ENCODE measurements at places on chromosomes 11 and 22. TPM values are rescaled to one million over a fixed set of nuclear protein-coding genes. Genes with fewer than 3 reads are reported as not detected.

DNA sequence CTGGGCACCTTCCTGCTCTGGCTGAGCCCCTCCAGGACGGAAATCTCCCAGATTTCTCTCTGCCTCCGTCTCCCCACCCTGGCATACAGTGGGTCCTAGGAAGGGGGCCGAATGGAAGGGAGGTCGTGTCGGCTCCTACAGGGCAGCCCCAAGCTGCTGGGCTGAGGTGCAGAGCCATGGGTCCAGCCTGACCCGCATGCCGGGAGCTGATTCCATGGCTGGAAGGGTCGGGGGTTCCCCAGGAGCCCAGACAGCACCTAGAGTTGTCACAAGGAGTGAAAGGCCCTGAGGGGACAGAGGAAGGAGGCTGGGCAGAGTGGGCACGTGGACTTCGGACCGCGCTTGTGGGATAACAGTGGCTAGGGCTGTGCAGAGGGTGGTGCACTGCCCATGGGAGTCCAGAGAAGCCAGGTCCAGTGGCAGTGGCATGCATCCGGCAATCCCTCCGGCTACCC, 16.5 kb downstream of the CCND1 start:
- no peak overlapping the region for H3K27ac ChIP-seq
- H3K4me1 ChIP-seq: no peaks in the 10 kb centered on the region
- no peaks in the 10 kb centered on the region for H3K36me3 ChIP-seq
- H3K27me3 ChIP-seq: no peaks in the 10 kb centered on the region

Gene AQP11
- total RNA-seq: 0.66 TPM

Gene TRIM29
- total RNA-seq: 45.9 TPM

Gene B4GALNT4
- total RNA-seq: 0.48 TPM

Gene GRAP2
- 8.0 TPM for total RNA-seq

GRCh38 chr22:23263651-23264555, 83.6 kb downstream of the BCR start:
- H3K4me1 ChIP-seq: no peaks in the 10 kb centered on the region
- H3K36me3 ChIP-seq: no peaks in the 10 kb centered on the region
- no peak overlapping the region for H3K4me3 ChIP-seq
- H3K27ac ChIP-seq: peak overlapping the region; percentile 80

GRCh38 chr11:2272228-2272945, 2.0 kb upstream of the ASCL2 start:
- no peak overlapping the region for H3K27ac ChIP-seq
- peaks cover 14% of the 10 kb centered on the region for H3K4me1 ChIP-seq
- H3K36me3 ChIP-seq: no peaks in the 10 kb centered on the region
- H3K4me3 ChIP-seq: no peak overlapping the region
- peak; percentile 15 for DNase-seq

Gene MMP13
- total RNA-seq: not detected

Gene RAB39A
- 1.0 TPM for total RNA-seq

Gene RHOD
- total RNA-seq: 27.2 TPM

- peak overlapping the region; percentile 44 for H3K4me3 ChIP-seq
- H3K4me1 ChIP-seq: no peaks in the 10 kb centered on the region
- H3K36me3 ChIP-seq: no peaks in the 10 kb centered on the region
- H3K27me3 ChIP-seq: peaks cover 37% of the 10 kb centered on the region
- no peak for DNase-seq
Measured at GRCh38 chr11:7251487-7251835, 243 bp upstream of the SYT9 start.

GRCh38 chr11:134730101-134730500, 318.1 kb upstream of the B3GAT1 start:
- H3K4me3 ChIP-seq: no peak overlapping the region
- DNase-seq: no peak
- H3K27me3 ChIP-seq: no peaks in the 10 kb centered on the region
- H3K27ac ChIP-seq: peak overlapping the region; percentile 29

GRCh38 chr22:17930455-17931313, 93.7 kb downstream of the MICAL3 start:
- DNase-seq: no peak
- H3K27ac ChIP-seq: no peak overlapping the region
- H3K4me3 ChIP-seq: no peak overlapping the region
- no peaks in the 10 kb centered on the region for H3K27me3 ChIP-seq
- no peaks in the 10 kb centered on the region for H3K36me3 ChIP-seq
- H3K4me1 ChIP-seq: no peaks in the 10 kb centered on the region

- no peaks in the 10 kb centered on the region for H3K36me3 ChIP-seq
- peak overlapping the region; percentile 60 for H3K4me3 ChIP-seq
- peak overlapping the region; percentile 57 for H3K27ac ChIP-seq
- H3K27me3 ChIP-seq: no peaks in the 10 kb centered on the region
Measured at GRCh38 chr11:72642884-72643522, 31.2 kb downstream of the PDE2A start.

Gene CEND1
- not detected for total RNA-seq

GRCh38 chr22:38792833-38793232, 1.1 kb downstream of the DNAL4 start:
- no peaks in the 10 kb centered on the region for H3K27me3 ChIP-seq
- no peak for DNase-seq
- H3K4me1 ChIP-seq: peaks cover 8% of the 10 kb centered on the region
- peak overlapping the region; percentile 84 for H3K4me3 ChIP-seq
- peak overlapping the region; percentile 95 for H3K27ac ChIP-seq
- no peaks in the 10 kb centered on the region for H3K36me3 ChIP-seq

- no peaks in the 10 kb centered on the region for H3K36me3 ChIP-seq
- no peak overlapping the region for H3K4me3 ChIP-seq
- peak overlapping the region; percentile 64 for H3K27ac ChIP-seq
- peak; percentile 71 for DNase-seq
- H3K27me3 ChIP-seq: no peaks in the 10 kb centered on the region
Measured at GRCh38 chr11:117071344-117071787, 26.9 kb downstream of the SIK3 start.

DNA sequence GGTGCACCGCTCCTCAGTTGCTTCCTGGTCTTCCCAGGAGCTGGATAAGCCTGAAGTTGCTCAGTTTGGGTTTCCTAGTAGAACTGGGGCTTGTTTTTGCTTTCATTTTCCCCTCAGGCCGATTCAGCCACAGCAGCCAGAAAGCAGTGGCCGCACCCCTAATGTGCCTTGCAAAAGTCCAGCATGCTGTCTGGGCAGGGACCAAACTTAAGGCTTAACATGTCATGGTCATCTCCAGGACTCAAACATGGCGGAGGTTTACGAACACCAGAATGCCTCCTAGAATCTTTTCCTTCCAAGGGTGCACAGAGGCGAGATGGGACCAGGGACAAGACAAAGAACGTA, 2.5 kb downstream of the GNG3 start:
- DNase-seq: no peak
- H3K27ac ChIP-seq: peak overlapping the region; percentile 96
- H3K4me1 ChIP-seq: peaks cover 16% of the 10 kb centered on the region
- H3K4me3 ChIP-seq: peak overlapping the region; percentile 69
- H3K27me3 ChIP-seq: no peaks in the 10 kb centered on the region

- H3K4me3 ChIP-seq: no peak overlapping the region
- no peaks in the 10 kb centered on the region for H3K36me3 ChIP-seq
- no peak for DNase-seq
- H3K27me3 ChIP-seq: no peaks in the 10 kb centered on the region
Measured at GRCh38 chr22:23175817-23176644, 4.3 kb upstream of the BCR start.

GRCh38 chr22:41598081-41598480, 8.4 kb upstream of the PMM1 start:
- H3K4me3 ChIP-seq: no peak overlapping the region
- H3K27ac ChIP-seq: no peak overlapping the region
- no peaks in the 10 kb centered on the region for H3K4me1 ChIP-seq
- no peak for DNase-seq

DNA sequence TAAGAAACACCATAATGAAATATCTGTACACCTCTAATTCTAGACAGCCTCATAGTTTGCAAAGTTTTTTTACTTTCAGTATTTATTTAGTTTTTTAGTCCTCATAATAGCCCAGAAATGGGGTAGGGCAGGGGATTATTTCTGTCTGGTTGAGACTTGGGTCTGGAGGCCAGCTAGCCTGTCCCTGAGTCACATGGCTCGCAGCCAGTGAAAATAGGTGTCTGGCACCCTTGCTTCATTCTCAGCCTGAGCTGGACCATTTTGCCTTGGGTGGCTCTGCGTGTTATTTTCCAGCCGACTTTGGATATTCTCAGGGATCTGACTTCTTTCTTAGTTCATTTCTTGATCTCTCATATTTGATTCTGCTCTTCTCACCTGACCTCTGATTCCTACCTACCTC, 123.9 kb upstream of the NARS2 start:
- no peaks in the 10 kb centered on the region for H3K36me3 ChIP-seq
- H3K27ac ChIP-seq: no peak overlapping the region
- H3K27me3 ChIP-seq: no peaks in the 10 kb centered on the region
- H3K4me1 ChIP-seq: no peaks in the 10 kb centered on the region
- DNase-seq: no peak

Gene GRIK4
- total RNA-seq: 0.29 TPM

DNA sequence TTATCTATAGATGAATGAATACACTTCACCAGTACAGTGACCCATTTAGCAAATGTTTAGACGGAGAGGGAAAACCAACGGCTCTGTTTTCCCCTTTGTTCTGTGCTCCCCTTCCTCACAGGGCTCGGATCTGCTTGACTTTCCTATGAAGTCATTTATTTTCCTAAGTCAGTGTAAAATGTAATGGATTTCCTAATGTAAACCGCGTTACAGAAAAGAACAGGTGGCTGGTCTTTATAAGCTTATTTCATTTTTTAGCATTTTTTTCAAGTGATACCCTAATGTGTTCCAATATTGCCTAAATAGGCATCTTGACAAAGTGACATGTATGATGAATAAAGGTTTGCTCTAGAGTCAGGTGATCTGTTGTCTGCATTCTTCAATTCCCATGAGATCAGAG, 207.5 kb downstream of the PGR start:
- no peaks in the 10 kb centered on the region for H3K36me3 ChIP-seq
- no peak overlapping the region for H3K27ac ChIP-seq
- no peaks in the 10 kb centered on the region for H3K4me1 ChIP-seq

GRCh38 chr11:76838678-76839068, 22.0 kb upstream of the ACER3 start:
- DNase-seq: no peak
- H3K27ac ChIP-seq: no peak overlapping the region
- H3K27me3 ChIP-seq: no peaks in the 10 kb centered on the region
- H3K4me1 ChIP-seq: peaks cover 11% of the 10 kb centered on the region
- no peaks in the 10 kb centered on the region for H3K36me3 ChIP-seq

GRCh38 chr11:83044958-83045712, 26.6 kb downstream of the RAB30 start:
- no peak for DNase-seq
- no peak overlapping the region for H3K27ac ChIP-seq
- no peaks in the 10 kb centered on the region for H3K36me3 ChIP-seq
- peaks cover 8% of the 10 kb centered on the region for H3K4me1 ChIP-seq
